ENCODE measurements at places on chromosomes 7 and 10. TPM values are rescaled to one million over a fixed set of nuclear protein-coding genes. Genes with fewer than 3 reads are reported as not detected.

The SYNPO2L gene
- not detected for total RNA-seq

The CALML3 gene
- total RNA-seq = not detected

The HTR7 gene
- under 0.01 TPM for total RNA-seq

The ST7 gene
- 20.7 TPM for total RNA-seq

The TEX36 gene
- not detected for total RNA-seq

The CLCN1 gene
- not detected for total RNA-seq

The EFCAB10 gene
- total RNA-seq = 0.25 TPM

The PNLIPRP2 gene
- total RNA-seq = not detected

The GAD2 gene
- not detected for total RNA-seq

The NPY4R gene
- not detected for total RNA-seq

The CACNB2 gene
- total RNA-seq = not detected

The HMX3 gene
- not detected for total RNA-seq

The NXPH1 gene
- not detected for total RNA-seq

The TUBB8 gene
- not detected for total RNA-seq

The MASTL gene
- 17.7 TPM for total RNA-seq

The UNC5B gene
- 5.3 TPM for total RNA-seq

The PTPRZ1 gene
- under 0.01 TPM for total RNA-seq

The DPP6 gene
- not detected for total RNA-seq

The ADD3 gene
- total RNA-seq = 392 TPM

The INHBA gene
- 2.6 TPM for total RNA-seq

The TAS2R3 gene
- 0.97 TPM for total RNA-seq

The EPHA1 gene
- not detected for total RNA-seq

The VAX1 gene
- total RNA-seq = not detected

The SPACDR gene
- 0.32 TPM for total RNA-seq

The ASAH2 gene
- total RNA-seq = 0.31 TPM

The CHN2 gene
- 0.76 TPM for total RNA-seq

The TLX1 gene
- total RNA-seq = not detected

The DENND2A gene
- under 0.01 TPM for total RNA-seq

The DOCK1 gene
- total RNA-seq = 139 TPM

The PDK4 gene
- 17.8 TPM for total RNA-seq

The TACC2 gene
- 6.0 TPM for total RNA-seq

The ERVW-1 gene
- not detected for total RNA-seq

The LRMDA gene
- total RNA-seq = 13.5 TPM

The GPR15LG gene
- total RNA-seq = not detected

The OPN1SW gene
- 1.1 TPM for total RNA-seq

The ZNF777 gene
- total RNA-seq = 2.4 TPM

The CUX1 gene
- 47.5 TPM for total RNA-seq
